ENCODE measurements at places on chromosomes 3 and 15.

GRCh38 chr3:153142961-153143360 lies 19.1 kb upstream of the RAP2B start:
- no peak for DNase-seq

DNA sequence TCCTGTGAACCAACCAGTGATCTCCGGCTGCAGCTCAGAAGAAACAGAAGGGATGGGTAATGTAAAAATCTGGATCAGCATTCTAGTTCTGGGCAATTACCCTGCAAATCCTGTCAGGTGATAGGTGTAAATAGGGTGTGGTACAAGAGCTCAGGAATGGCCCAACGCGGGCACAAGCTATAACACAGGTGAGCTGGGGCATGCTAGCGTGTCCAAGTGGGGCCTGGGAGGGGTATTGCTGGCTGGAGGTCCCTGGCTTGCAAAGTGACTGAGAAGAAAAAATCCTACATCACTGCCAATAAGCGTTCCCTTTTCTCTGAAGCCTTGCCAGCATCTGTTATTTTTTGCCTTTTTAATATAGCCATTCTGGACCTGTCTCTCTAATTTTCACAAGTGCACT lies 9.7 kb upstream of the CHST2 start:
- no peak for DNase-seq

DNA sequence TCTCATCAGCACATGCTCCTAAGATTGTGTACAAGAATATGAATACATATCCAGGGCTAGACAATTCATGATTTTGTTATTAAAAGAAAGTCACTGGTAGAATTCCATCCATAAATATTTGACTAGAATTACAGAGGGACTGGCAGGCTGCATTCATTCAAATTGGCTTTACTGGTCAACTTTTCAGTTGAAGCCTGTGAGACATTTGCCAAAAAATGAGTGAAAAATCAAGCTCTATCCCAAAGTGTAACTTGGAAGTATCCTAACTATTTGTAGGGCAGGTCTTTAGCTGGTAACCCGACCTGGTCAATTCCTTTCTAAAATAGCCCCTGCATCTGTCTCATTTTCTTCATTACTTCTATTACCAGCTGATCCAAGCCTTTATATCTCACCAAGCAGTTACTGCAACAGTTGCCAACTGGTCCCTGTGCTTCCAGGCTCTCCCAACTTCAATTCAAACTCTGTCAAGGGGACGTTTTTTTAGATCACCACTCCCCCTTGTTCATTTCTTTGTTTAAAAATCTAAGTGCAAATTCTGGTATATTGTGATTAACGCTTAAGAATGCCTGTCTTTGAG lies 173.1 kb upstream of the TBL1XR1 start:
- no peak for DNase-seq

DNA sequence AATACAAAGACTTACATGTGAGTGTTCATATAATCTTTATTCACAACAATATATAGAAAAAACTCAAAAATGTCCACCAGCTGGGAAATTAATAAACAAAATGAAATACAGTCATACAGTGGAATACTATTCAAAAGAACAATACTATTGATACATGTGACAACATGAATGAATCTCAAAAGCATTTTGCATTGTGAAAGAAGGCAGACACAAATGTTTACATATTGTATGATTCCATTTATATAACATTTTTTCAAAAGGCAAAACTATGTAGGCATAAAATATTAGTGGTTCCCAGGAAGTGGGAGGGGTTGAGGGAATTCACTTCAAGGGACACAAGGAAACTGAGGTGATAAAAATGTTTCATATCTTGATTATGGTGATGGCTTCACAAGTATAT lies 303.2 kb downstream of the CTNNB1 start:
- DNase-seq, result no peak

GRCh38 chr3:33132019-33132360 lies 18.2 kb downstream of the CRTAP start:
- no peak for DNase-seq

DNA sequence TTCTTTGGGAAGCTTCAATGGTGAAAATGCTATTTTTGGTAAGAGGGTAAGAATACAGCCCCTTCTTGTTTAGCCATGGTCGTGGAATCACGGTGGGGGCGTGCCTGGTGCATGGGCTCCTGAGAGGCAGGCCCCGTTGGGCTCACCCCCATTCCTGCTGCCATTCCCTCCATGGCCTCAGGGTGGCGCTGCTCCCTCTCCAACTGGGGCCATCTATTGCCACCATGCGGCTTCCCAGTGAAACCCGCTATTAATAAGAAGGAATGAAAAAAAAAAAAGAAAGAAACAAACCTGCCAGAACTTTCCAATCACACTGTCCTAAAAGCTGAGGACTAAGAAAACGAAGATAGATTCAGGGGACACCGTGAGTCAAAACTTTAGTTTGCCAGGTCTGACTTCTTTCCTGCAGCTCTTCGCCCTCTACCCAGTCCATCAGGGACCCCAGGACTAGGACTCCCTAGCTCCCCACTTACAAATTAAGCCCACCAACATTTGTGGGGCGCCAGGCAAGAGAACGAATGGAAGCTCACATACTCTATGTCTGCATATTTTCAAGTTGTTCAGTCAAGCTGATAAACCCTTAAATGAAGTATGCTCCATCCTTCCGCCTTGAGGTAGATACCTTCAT lies 30.6 kb upstream of the ABHD2 start:
- peak; percentile 72 for DNase-seq

DNA sequence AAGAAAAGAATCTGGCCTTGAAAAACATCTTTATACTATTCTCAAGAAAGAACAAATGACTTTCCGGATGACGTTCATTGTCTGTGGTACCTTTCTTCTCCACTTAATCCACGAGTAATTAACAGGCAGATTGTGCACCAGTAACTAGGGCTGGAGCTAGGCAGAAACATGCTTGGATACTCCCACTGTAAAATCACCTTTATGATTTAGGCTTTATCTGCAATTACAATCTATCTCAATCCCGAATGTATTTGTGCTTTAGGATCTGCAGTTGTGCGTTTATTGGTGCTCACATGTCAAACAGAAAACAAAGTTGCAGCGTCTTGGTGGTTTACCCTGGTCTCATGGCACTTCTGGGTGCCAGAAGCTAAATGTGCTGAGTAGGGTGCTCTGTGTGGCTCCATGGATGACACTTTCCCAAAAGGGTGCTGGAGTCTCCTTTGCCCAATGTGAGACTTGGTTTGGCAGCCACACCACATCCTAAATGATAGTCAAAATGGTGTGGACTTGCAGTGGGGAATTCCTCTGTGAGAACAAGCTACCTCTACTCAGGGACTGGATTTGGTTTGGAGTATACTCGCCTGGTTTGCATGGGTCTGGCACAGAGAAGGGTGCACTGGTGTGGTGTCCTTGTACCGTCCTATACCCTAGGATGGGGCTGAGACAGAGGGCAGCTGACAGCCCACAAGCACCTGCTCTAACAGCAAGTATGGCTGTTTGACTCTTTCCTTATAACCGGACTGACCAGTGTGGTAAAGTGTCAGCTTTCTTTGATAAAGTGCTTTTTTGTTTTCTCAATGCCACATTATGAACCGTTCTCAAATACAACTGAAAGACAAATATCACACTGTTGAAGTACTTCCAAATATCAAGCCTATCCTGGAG lies 7.7 kb downstream of the SERP1 start:
- no peak for DNase-seq

GRCh38 chr3:23709987-23710386 lies 95.8 kb upstream of the UBE2E1 start:
- DNase-seq, result no peak
